ENCODE measurements at places on chromosomes 16 and 17. TPM values are rescaled to one million over a fixed set of nuclear protein-coding genes. Genes with fewer than 3 reads are reported as not detected.

GRCh38 chr16:66107661-66108060, 258.8 kb upstream of the CDH5 start:
- no peak for DNase-seq
- no peaks in the 10 kb centered on the region for H3K4me1 ChIP-seq
- no peak overlapping the region for H3K4me3 ChIP-seq
- H3K27ac ChIP-seq = no peak overlapping the region

The SLC5A11 gene
- not detected for total RNA-seq

DNA sequence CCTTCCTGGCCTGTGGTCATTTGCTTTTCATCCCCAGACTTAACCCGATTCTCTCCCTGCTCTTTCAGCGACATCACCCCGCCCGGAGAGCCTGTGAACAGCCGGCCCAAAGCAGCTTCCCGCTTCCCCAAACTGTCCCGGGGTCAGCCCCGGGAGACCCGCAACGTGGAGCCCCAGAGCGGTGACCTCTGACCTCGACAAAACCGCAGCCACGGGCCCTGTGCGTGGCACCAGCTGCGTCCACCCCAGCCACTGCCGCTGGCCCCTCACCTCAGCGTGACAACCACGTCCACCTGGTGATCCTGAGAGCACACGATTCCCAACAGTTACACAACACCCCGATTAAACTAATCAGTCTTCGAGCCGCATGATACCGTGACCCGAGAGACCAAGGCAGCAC, 235.2 kb downstream of the CPPED1 start:
- no peaks in the 10 kb centered on the region for H3K36me3 ChIP-seq
- DNase-seq = no peak
- H3K4me1 ChIP-seq = no peaks in the 10 kb centered on the region
- no peak overlapping the region for H3K4me3 ChIP-seq
- H3K27me3 ChIP-seq = no peaks in the 10 kb centered on the region
- H3K27ac ChIP-seq = no peak overlapping the region

The ANKRD40 gene
- 35.4 TPM for total RNA-seq

GRCh38 chr17:76586741-76587487, 1.3 kb upstream of the ST6GALNAC2 start:
- no peaks in the 10 kb centered on the region for H3K36me3 ChIP-seq
- no peak overlapping the region for H3K4me3 ChIP-seq
- H3K27me3 ChIP-seq = no peaks in the 10 kb centered on the region
- no peak overlapping the region for H3K27ac ChIP-seq
- peaks cover 20% of the 10 kb centered on the region for H3K4me1 ChIP-seq

The TBC1D3B gene
- total RNA-seq = not detected

DNA sequence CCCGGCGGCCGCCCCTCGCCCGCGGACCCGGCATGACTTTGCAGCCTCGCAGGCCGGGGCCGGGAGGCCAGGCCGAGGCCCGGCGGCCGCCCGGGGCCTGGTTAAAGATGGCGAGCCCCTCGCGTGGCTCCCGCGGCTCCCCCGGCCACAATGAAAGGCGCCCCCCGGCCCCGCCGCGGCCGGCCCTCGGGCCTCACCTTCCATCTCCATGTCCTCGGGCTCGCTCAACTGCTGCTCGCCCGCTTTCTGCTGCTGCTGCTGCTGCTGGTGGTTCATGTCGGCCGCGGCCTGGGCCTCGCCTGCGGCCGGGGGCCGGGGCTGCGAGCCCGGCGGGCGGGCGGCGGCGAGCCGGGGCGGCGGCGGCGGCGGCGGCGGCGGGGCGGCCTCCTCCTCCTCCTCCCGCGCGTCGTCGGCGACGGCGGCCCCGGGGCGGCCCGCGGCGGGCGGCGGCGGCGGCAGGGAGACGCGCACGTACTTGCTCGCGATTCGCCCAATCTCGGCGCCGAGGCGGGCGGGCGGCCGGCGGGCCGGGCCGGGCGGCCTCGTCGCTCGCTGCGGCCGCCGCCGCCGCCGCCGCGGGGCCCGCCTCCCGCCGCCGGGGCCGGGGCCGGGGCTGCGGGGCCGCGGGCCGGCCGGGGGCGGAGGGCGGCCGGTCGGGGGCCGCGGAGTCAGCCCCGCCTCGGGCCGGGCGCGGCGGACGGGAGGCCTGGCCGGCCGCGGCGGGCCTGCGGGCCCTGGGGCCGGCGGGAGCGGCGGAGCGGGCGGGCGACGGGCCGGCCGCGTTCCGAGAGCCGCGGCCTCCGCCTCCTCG, 491 bp downstream of the USP7 start:
- no peaks in the 10 kb centered on the region for H3K36me3 ChIP-seq
- DNase-seq = no peak
- peak overlapping the region; percentile 78 for H3K27ac ChIP-seq
- H3K4me1 ChIP-seq = peaks cover 21% of the 10 kb centered on the region

GRCh38 chr16:24645739-24646645, 83.5 kb upstream of the TNRC6A start:
- H3K4me1 ChIP-seq = peaks cover 10% of the 10 kb centered on the region
- peak overlapping the region; percentile 30 for H3K27ac ChIP-seq
- no peaks in the 10 kb centered on the region for H3K36me3 ChIP-seq

The ADAMTS18 gene
- not detected for total RNA-seq

DNA sequence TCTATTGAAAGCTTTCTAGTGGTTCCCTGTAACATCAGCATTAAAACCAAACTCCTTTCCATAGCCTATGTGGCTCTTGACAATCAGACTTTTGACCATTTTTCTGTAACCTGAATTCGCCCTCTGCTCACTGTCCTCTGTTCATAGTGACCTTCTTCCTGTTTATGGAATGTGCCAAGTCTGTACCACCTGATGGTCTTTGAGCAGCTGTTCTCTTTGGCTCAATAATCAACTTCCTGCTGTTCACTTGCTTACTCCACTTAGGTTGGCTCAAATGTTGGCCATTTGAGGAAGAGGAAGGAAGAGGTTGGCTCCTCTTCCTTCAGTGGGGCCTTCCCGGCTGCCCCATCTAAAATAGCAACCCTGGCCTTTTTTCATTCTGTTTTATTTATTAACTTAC, 251.5 kb downstream of the CA10 start:
- H3K4me1 ChIP-seq = no peaks in the 10 kb centered on the region
- H3K27ac ChIP-seq = no peak overlapping the region
- H3K36me3 ChIP-seq = no peaks in the 10 kb centered on the region
- no peaks in the 10 kb centered on the region for H3K27me3 ChIP-seq

The RAB26 gene
- total RNA-seq = not detected

The DRC7 gene
- not detected for total RNA-seq

The CD7 gene
- total RNA-seq = 6.7 TPM

DNA sequence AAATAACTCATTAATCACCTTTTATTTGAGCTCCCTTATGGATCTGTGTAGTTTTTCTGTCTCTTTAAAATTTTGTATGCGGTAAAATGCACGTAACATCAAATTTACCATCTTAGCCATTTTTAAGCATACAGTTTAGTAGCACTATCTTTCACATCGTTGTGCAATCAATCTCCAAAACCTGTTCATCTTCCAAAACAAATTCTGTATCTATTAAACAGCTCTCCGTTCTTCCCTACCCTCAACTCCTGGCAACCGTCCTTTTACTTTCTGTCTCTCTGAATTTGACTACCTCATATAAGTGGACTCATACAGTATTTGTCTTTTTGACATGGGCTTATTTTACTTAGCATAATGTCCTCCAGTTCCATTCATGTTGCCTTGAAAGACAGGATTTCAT, 100.5 kb downstream of the NF1 start:
- H3K27me3 ChIP-seq = no peaks in the 10 kb centered on the region
- DNase-seq = no peak
- H3K4me1 ChIP-seq = no peaks in the 10 kb centered on the region
- no peak overlapping the region for H3K4me3 ChIP-seq

The GLIS2 gene
- total RNA-seq = 16.8 TPM

DNA sequence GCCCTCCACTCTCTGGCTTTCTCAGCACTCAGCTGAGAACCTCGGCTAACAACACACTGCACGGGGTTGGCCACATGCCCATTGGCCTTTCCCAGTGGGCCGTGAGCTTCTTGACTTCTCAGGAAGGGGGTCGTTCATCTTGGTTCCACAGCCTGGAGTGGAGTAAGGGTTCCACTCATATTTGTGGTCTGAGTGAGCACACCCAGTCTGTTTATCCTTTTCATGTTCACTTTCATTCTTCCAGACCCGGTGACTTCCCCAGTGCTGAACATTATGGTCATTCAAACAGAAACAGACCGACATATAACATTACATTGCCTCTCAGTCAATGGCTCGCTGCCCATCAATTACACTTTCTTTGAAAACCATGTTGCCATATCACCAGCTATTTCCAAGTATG, 8.2 kb downstream of the MILR1 start:
- H3K36me3 ChIP-seq = no peaks in the 10 kb centered on the region
- no peak for DNase-seq
- no peak overlapping the region for H3K4me3 ChIP-seq
- no peaks in the 10 kb centered on the region for H3K4me1 ChIP-seq
- H3K27ac ChIP-seq = no peak overlapping the region

- H3K27me3 ChIP-seq = no peaks in the 10 kb centered on the region
- H3K4me1 ChIP-seq = no peaks in the 10 kb centered on the region
- H3K4me3 ChIP-seq = no peak overlapping the region
- no peaks in the 10 kb centered on the region for H3K36me3 ChIP-seq
- no peak overlapping the region for H3K27ac ChIP-seq
These were observed 29.9 kb upstream of the VAT1L start for GRCh38 chr16:77758508-77758907.

DNA sequence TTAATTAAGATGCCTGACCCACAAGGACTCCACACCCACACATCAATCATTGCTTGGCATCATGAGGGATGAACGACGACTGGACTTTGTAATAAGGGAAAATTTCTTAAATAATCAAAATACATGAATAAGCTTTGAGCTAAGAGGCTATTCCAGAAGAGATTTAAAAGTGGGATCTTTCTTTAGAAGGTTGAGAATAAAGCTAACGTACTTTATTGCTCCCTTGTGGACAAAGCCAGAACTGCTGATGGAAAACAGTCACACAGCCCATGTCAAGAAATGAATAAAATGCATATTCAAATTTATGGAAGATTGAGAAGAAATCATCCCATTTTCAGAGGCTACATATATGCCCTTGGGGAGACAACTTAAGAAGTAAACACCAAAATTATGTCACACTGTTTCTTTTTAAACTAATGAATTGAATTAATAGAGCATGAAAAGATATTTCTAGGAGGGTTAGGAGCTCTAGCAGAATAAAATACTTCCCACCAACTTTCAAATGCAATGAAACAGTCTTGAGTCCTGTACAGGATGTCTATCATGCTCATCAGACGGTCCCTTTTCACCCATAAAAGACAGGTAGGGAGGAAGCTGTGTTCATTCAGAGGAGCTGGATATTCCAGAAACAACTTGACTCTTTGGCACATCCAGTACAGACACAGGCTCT, 60.2 kb upstream of the PHOSPHO1 start:
- no peaks in the 10 kb centered on the region for H3K27me3 ChIP-seq
- no peaks in the 10 kb centered on the region for H3K36me3 ChIP-seq
- no peak for DNase-seq
- H3K4me1 ChIP-seq = no peaks in the 10 kb centered on the region
- H3K4me3 ChIP-seq = no peak overlapping the region

DNA sequence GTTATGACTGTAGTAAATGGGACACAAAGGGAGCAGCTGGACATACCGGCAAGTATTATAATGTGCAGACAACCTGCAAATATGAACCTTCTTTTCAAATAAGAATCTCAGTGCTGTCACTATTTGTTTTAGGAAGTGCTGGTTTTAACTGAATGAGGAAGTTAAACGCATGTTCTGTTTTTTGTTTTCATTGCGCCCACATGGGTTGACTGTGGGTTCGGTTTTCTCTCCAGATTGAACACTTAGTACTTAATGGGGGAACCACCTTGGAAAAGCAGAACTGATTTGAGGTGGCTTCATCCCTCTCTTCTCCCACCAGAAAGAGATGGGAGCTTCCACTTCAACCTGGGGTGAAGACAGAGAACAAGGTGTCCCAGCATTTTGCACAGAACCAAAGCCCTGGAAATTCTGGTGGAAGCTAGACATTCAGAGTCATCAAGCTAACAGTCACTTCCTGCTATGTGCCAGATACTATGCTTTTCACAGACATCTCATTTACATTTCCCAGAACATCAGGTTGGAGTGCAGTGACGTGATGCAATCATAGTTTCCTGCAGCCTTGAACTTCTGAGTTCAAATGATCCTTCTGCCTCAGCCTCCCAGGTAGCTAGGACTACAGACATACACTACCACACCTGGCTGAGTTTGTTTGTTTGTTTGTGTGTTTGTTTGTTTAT, 149.8 kb downstream of the CDH13 start:
- H3K27me3 ChIP-seq = no peaks in the 10 kb centered on the region
- DNase-seq = no peak
- peaks cover 2% of the 10 kb centered on the region for H3K4me1 ChIP-seq
- no peak overlapping the region for H3K4me3 ChIP-seq

GRCh38 chr17:79027274-79027924, 3.4 kb downstream of the C1QTNF1 start:
- H3K4me3 ChIP-seq = peak overlapping the region; percentile 42
- no peaks in the 10 kb centered on the region for H3K27me3 ChIP-seq
- H3K36me3 ChIP-seq = no peaks in the 10 kb centered on the region
- DNase-seq = no peak
- H3K27ac ChIP-seq = peak overlapping the region; percentile 89

GRCh38 chr17:80047176-80047575, 10.7 kb downstream of the CCDC40 start:
- no peak overlapping the region for H3K27ac ChIP-seq
- H3K27me3 ChIP-seq = no peaks in the 10 kb centered on the region
- no peaks in the 10 kb centered on the region for H3K4me1 ChIP-seq
- no peak overlapping the region for H3K4me3 ChIP-seq
- H3K36me3 ChIP-seq = peaks cover 6% of the 10 kb centered on the region

DNA sequence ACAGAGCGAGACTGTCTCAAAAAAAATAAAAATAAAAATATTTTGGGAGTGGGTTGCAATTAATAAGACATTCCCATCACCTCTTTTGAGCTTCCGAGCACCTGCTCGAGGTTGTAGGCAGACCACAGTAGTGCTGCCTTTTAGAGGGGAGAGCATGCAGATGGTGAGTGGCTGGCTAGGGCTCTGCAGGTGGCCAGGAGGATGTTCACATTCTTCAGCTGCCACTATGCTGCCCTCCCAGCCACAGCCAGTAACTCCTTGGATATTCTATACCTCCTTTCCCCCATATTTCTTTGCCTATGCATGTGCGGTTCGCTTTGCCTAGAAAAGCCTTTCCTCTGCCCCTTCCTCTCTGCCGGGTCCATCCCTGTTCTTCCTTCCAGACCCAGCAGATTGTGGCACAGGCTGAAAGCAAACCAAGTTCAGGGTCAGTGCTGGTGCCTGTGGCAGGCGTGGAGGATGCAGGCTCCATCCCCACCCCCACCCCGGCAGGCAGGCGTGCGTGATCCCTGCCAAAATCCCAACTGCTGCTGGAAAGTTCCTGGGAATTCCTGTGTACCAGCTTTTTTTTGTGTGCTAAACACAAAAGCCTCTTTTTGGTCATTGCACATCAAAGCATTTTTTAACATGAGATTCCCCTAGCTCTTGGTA, 33.8 kb upstream of the CMIP start:
- H3K36me3 ChIP-seq = no peaks in the 10 kb centered on the region
- H3K4me3 ChIP-seq = no peak overlapping the region
- H3K27ac ChIP-seq = no peak overlapping the region
- H3K4me1 ChIP-seq = no peaks in the 10 kb centered on the region
- no peak for DNase-seq
- no peaks in the 10 kb centered on the region for H3K27me3 ChIP-seq

- no peaks in the 10 kb centered on the region for H3K4me1 ChIP-seq
- no peak for DNase-seq
- no peak overlapping the region for H3K4me3 ChIP-seq
- no peaks in the 10 kb centered on the region for H3K27me3 ChIP-seq
- no peak overlapping the region for H3K27ac ChIP-seq
- H3K36me3 ChIP-seq = no peaks in the 10 kb centered on the region
These were observed 272.2 kb upstream of the CCL2 start for GRCh38 chr17:33982909-33983308.

- no peak overlapping the region for H3K4me3 ChIP-seq
These were observed 48.3 kb downstream of the ARHGAP23 start for GRCh38 chr17:38476549-38476948.

Data from ascending aorta (tissue), 2 donors.